Esophagus squamous epithelium (tissue), 5 donors: ENCODE measurements at places on chromosomes 4 and X. TPM values are rescaled to one million over a fixed set of nuclear protein-coding genes. Genes with fewer than 3 reads are reported as not detected.

Gene RASSF6
- total RNA-seq: 6.7 TPM

Gene ERCC6L
- total RNA-seq: 4.5 TPM

Gene SYP
- 0.38 TPM for total RNA-seq

Gene TMEM128
- total RNA-seq: 11.2 TPM

Gene TEX11
- not detected for total RNA-seq

Gene MAPK10
- 4.2 TPM for total RNA-seq

Gene ZNF141
- 7.2 TPM for total RNA-seq

Gene FRAS1
- total RNA-seq: 5.2 TPM

Gene TXLNG
- 6.4 TPM for total RNA-seq

Gene KLF8
- total RNA-seq: 38.1 TPM

Gene CFI
- 13.7 TPM for total RNA-seq

Gene PWWP3B
- not detected for total RNA-seq

Gene MXD4
- 30.1 TPM for total RNA-seq

Gene SULT1E1
- total RNA-seq: 13.5 TPM

Gene LEF1
- total RNA-seq: 11.4 TPM

Gene CYLC1
- total RNA-seq: not detected

Gene TMEM255A
- total RNA-seq: 4.0 TPM

Gene H2BW2
- not detected for total RNA-seq

Gene CNGA2
- total RNA-seq: not detected

Gene OTC
- total RNA-seq: 0.15 TPM

Gene SOD3
- total RNA-seq: 120 TPM

Gene TRAM1L1
- 0.75 TPM for total RNA-seq

Gene FDCSP
- not detected for total RNA-seq

Gene CDKL2
- total RNA-seq: 1.2 TPM

Gene FREM3
- total RNA-seq: not detected
